Stimulated activated CD4-positive, alpha-beta T cell treated with anti-CD3 and anti-CD28 coated beads, Interleukin-12 subunit alpha, Interleukin-12 subunit beta, amount 100 ng/mL, for 4 hours (primary cell): ENCODE measurements at places on chromosomes 11 and 22.
A peak's percentile ranks its signal among the peaks of the same experiment; 100 is the strongest.

- no peak for DNase-seq
These were observed 85.5 kb downstream of the DGCR2 start for GRCh38 chr22:19036523-19037273.

DNA sequence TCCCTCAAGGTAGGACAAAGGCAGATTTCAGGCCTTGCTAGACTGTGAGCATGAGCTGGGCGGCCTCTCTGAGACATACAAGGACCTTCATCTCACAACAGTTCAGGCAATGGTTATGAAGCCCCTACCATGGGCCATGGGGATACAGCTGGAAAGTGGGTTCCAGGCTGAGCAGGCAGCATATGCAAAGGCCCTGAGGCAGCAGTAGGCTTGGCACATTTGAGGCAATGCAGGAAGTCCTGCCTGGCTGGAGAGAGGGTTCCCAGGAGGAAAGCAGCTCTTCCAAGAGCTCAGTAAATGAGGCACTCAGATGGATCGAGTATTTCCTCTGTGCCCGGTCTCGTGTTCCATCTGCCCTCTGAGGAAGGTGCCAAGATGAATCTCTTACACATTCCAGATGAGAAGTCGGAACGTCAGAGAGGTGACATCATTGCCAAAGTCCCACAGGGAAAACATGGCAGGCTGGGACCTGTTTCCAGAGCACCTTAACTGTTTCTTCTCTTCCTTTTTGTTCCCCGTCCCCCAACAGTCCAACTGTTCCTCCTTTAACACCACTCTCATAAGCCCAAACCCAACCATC, 388.6 kb downstream of the MN1 start:
- DNase-seq: no peak

DNA sequence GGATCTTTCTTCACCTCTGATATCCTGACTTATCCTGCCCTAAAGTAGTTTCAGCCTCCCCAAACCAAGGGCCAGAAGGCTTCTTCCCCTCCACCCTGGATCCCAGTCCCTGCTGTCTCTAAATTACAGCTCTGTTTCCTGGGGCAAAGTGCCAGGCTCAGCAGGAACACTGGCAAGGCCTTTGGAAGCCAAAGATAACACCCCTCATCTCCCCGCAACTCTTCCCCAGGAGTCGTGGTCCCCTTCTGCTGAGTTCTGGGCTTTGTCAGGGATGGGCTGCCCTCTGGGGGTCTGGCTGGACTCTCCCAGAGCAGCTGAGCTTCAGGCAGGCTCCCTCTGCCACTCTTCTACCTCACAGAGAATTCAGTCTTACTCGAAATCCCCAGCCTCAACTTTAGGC, 53.8 kb upstream of the AMPD3 start:
- no peak for DNase-seq

DNA sequence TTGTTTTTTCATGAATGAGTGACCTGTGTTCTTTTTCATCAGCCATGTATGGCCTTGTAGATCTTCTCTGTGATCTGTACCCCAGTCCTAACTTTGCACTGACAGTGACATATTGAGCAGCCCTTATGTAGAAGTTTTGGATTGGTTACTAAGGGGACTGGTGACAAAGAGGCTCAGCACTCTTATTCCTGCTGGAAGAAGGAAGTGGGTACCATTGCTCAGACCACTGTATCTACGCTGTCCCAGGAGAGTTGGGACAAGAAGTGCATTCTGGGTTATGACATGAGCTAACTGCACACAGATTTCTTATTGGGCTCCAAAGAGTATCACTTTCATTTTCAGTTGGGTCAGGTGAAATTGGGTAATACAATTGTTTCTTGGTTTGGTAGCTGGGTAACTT, 107.8 kb upstream of the RASSF10 start:
- DNase-seq: no peak

GRCh38 chr11:24496736-24497725, at the start of gene LUZP2:
LUZP2 (plus strand) TSS chr11:24497053.
- DNase-seq: no peak

GRCh38 chr11:27873664-27874063, 173.4 kb upstream of the BDNF start:
- no peak for DNase-seq

DNA sequence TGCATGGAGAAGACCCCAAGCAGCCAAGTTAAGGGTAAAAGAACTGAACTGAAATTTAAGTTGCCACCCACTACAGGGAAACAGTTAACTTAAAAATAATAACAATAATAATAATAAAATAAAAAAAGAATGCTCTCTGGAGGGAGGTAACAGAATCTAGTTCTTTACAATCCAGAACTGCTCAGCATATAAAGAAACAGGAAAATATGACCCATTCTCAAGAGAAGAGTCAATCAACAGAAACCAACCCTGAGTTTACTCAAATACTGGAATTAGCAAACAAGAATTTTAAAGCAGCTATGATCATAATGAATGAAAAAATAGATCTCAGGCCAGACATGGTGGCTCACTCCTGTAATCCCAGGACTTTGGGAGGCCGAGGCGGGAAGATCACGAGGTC, 53.8 kb downstream of the DENND5A start:
- no peak for DNase-seq

DNA sequence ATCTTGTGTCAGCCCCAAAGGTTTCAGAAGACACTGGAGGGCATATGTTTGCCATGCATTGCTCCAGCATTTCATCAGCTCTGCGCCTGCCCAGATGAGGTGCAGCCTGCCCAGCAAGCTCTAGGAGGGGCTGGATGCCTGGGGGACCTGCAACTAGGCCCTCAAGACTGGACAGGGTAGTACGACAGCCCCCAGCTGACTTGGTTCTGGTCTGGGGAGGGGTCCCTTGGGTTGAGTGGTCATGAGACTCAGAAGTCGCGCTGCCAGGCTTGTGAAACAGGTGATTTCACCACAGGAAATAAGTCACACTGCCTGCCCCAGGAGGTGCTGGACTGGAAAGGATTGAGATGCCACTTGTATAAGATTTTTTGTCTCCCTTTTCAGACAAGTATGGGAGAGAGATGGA, 23.4 kb downstream of the TPBGL start:
- DNase-seq: no peak

GRCh38 chr11:22554221-22554620, 71.4 kb downstream of the FANCF start:
- no peak for DNase-seq

- DNase-seq: no peak
These were observed 130.8 kb downstream of the CEP164 start for GRCh38 chr11:117458275-117459122.

GRCh38 chr11:117907276-117908108, 21.7 kb downstream of the TMPRSS13 start:
- DNase-seq: peak; percentile 60

DNA sequence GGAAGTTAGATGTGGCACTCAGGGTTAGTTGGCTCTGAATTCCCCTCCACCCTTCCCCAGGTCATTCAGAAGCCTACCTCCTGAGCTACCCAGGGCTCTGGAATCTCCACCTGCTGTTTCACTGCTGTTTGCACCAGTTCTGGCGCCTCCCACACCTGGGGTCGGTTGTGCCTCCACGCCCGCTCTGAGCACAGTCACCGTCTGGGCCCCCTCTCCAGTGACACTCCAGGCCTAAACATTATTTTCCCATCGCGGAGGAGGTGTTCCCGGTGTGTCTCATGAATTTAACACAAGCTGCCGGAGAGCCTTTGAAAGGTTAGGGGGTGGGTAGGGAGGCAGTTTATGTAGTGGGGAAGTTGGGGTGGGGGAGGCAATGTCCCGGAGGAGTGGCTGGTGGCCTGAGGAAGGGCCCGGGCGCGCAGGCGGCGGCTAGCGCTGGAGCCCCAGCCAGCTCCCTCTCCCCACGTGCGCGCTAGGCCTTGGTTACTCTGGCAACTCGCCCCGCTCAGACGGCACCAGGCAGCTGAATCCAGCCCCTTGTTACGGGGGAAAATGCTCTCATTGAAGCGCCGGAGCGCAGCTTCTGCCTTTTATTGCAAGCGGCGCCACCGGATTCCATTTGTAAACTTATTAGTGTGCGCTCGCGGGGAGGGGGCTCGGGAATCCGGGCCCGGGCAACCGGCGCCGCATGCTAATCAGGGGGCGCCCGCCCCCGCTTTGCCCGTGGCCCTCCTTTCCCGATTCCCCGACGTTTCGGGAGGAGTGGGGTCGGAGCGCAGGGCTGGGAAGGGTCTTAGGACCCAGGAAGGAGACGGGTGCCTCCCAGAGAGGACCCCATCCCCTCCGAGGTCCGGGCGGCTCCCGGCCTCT, 52.4 kb downstream of the GRIK4 start:
- no peak for DNase-seq

- no peak for DNase-seq
These were observed 41.1 kb downstream of the RPS6KA4 start for GRCh38 chr11:64400102-64400501.

DNA sequence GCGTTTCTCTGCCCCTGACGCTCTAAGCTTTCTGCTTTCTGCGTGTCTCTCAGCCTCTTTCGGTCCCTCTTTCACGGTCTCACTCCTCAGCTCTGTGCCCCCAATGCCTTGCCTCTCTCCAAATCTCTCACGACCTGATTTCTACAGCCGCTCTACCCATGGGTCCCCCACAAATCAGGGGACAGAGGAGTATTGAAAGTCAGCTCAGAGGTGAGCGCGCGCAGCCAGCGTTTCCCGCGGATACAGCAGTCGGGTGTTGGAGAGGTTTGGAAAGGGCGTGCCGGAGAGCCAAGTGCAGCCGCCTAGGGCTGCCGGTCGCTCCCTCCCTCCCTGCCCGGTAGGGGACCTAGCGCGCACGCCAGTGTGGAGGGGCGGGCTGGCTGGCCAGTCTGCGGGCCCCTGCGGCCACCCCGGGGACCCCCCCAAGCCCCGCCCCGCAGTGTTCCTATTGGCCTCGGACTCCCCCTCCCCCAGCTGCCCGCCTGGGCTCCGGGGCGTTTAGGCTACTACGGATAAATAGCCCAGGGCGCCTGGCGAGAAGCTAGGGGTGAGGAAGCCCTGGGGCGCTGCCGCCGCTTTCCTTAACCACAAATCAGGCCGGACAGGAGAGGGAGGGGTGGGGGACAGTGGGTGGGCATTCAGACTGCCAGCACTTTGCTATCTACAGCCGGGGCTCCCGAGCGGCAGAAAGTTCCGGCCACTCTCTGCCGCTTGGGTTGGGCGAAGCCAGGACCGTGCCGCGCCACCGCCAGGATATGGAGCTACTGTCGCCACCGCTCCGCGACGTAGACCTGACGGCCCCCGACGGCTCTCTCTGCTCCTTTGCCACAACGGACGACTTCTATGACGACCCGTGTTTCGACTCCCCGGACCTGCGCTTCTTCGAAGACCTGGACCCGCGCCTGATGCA, at the start of gene MYOD1:
TSS of gene MYOD1 (plus strand) at position 544 of the 910 bp plus-strand sequence. CDS start at position 756, 212 bp downstream.
- no peak for DNase-seq

DNA sequence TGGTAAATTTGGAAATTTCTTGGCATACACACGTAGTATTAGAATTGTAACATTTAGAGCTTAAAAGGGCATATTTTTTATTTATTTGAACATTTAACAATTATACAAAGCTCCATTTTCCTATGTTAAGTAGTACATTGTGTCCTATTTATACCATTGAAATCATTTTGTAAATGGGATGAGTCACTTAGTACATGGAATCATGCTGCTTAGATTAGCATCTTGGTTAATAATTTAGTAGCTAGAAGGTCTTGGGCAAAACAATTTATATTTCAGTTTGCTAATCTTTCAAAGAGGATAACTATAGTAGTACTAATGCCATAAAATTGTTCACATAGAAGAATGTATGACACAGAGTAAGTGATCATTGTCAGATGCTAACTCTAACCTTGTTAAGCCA, 450.1 kb upstream of the LUZP2 start:
- DNase-seq: no peak
